ENCODE measurements at places on chromosomes 12 and 14. TPM values are rescaled to one million over a fixed set of nuclear protein-coding genes. Genes with fewer than 3 reads are reported as not detected.

The WDHD1 gene
- total RNA-seq, result 9.4 TPM

The CNTN1 gene
- 0.29 TPM for total RNA-seq

The PLA2G1B gene
- not detected for total RNA-seq

The PAWR gene
- total RNA-seq, result 78.5 TPM

DNA sequence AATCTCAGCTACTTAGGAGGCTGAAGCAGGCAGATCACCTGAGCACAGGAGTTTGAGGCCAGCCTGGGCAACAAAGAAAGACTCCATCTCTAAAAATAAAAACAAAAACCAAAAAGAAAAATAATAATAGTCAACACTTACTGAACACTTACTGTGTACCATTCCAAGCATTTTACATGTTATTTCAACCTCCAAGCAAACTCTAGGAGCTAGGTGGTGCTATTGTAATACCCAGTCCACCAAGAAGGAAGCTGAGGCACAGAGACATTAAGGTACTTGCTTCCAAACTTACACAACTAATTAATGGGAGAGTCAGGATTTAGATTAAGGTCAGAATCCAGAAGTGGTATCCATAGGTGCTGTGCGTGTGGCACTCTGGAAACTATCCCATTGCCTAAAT lies 13.7 kb upstream of the OR6J1 start:
- DNase-seq, result no peak

DNA sequence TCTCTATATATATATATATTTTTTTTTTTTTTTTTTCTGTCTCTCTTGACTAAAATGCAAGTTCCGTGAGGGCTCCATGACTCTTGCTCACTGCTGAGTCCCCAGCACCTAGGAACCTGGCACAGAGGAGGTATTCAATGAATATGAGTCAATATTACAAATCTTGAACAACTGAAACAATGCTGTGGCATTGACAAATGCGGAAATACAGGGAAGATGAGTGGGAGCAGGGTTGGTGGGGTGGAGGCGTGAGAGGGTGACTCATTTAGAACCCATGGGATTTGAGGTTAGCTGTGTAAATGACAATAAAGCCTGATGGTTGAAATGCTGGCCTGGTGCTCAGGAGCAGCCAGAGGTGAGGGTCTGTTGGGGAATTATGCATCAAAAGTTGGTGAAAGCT lies 121.7 kb upstream of the FUT8 start:
- peak; percentile 94 for DNase-seq

DNA sequence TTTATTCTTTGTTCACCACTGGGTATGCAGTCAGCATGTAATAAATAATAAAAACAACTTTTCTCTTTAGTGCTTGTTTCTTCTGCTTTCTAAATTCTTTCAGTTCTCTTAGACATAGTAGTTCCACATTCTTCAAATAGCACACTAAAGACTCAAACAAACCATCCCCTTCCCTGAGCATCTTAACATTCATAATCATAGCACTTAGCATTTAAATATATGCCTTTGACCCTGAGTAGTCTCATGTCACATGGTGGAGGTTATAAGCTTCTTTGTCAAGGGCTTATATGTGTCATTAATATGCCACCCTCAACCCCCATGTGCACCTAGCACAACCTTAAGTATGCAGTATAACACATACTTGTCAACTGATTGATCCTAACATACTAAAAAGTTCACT lies 212.7 kb downstream of the PHLDA1 start:
- DNase-seq, result no peak

- DNase-seq, result no peak
Measured at GRCh38 chr14:75188520-75189268, 12.3 kb upstream of the TMED10 start.

DNA sequence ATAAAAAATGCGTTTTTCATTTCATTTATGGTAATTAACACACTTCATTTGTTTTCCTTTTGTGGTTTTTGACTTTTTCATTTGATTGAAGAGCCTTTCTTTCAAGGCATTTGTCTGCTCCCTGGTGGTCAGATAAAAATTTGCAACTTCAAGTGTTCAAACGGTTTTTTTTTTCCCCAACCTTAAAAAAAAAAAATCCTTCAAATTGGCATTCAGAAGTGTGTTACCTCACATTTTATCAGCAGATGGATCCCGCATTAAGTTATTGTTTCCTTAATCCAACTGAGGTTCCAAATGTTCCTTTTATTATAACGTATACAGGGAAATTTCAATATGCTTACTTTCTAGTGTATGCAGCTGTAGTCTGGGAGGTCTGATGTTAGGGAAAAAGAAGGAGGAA lies 47.2 kb downstream of the MYF5 start:
- DNase-seq, result no peak

DNA sequence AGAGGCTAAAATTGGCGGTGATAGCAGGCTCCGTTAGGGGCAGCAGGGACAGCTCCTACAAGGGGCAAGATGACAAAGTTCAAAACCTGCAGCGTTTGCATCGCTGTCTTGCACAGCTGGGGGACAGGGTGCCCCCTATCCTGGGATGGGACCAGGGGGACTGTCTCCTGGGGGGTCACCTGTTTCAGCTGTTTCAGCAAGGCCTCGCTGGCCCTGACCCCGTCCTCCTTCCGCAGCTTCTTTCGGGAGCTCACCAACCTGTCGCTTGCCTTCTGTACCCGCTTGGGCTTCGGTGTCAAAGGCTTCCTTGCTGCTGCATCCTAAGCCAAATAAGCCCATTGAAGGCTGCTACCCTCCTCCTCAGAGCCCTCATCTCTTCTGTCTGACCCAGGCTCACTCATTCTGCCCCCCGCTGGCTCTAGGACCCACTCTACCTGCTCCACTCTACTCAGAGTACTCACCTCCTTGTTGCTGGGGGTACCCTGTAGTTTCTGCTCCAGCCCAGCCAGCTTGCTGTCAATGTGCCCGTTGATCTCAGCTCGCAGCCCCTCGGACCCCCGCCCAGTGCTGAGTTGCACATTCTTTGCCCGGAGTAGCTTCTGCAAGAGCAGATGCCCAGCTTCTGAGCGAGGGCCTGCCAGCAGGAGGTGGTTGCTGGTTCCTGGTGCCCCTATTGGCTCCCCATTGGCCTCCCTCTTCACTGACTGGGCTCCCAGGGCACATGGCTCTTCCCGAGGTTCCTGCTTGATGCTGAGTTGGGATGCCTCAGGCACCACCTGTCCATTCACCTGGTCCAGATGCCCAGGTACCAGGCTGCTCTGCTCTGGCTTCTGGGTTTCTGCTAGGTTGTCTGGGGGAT lies 12.4 kb upstream of the PRKAG1 start:
- DNase-seq, result peak; percentile 69

DNA sequence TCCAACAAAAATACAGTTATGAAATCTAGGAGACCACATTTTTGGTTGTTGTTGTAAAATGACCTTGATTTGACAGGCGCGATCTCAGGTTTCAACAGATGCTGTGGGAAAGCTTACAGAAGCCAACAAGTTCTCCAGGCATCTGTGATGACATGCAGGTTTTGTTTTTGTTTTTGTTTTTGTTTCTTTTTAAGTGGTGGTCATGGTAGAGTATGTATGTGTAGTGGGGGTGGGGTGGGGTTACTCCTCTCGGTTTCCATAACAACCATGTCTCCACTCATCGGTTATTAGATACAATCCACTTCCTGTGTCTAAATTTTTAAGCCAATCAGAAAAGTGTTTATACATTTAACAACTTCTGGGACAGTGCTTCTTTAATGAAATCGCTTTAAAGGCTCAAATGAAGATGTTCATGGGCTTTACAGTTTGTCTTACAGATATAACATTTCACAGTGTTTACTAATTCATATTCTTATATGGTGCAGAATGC lies 199.9 kb upstream of the FOXN3 start:
- peak; percentile 86 for DNase-seq

DNA sequence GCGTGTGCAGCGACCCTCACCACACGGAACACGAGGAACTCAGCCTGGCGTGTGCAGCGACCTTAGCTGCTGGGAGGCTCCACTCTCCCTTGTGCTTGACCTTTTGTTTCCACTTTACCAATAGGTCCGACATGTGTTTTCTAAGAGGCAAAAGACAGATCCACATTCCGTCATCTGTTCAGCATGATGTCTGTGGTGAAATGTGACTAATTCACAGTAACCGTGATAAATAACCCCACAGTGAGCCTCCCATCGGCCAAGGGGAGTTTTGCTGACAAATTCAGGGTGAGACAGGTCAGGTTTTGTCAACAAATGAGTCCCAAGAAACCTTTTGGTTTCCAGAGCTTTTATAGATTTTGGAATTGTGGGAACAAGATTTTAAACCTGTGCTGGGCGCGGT lies 55.9 kb downstream of the MOK start:
- DNase-seq, result peak; percentile 89

Data from osteoblast (primary cell).